Activated CD4-positive, CD25-positive, alpha-beta regulatory T cell treated with anti-CD3 and anti-CD28 coated beads, Interleukin-2, amount 50 U/mL, for 24 hours (primary cell): ENCODE measurements at places on chromosomes 5 and 9.
A peak's percentile ranks its signal among the peaks of the same experiment; 100 is the strongest.

- no peak for ATAC-seq
Measured at GRCh38 chr5:978693-979092, 29.9 kb upstream of the NKD2 start.

GRCh38 chr9:129554649-129555048 is 66.3 kb downstream of the C9orf50 start:
- no peak for ATAC-seq

DNA sequence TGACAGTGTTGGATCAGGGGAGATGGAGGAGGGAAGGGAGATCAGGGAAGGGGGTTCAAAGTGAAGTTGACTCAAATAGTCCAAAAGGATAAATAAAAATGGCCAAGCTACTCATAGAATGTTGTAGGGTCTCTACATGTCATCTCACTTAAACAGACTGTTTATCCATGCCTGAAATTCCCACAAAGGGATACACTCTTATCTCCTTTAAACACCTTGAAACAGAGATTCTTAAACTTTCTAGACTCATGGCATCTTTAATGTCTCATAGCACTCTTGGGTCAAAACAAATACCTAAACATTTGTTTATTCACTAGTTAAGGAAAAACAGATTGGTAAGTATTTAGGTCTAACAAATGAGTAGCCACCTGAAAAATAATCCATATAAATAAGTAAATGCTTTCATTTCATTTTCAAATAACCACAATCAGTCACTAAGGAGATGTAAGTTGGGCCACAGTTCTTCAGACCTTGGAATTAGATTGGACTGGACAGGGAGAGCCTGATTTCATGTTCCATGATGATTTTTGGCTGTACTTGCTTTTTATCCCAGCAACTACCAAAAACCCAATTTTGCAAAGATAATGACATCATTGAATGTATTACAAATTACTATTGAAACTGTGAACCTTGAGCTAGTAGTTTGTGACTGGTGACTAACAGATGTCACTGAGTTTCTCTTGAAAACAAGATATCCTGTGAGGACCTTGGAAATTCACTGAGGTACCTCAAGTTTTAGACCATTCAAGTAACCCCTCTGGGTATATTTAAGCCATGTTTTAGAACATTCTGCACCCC is 62.5 kb upstream of the ISOC1 start:
- ATAC-seq: no peak

DNA sequence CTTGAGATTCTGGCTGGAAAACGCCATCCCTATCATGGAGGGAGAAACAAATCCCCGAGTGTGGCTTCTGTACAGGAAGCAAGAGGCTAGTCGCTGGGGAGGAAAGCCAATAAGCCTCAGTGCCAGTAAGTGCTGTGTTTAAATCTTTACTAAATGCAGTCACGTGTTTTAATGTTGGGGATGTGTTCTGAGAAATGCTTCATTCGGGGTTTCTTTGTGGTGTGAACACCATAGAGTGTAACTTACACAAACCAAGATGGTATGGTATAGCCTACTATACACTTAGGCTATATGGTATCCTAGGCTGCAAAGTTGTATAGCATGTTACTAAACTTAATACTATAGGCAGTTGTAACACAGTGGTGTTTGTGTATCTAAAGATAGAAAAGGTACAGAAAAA is 94.7 kb downstream of the GCNT1 start:
- no peak for ATAC-seq

GRCh38 chr9:86672966-86673365 is 274.3 kb downstream of the GAS1 start:
- ATAC-seq: no peak

GRCh38 chr9:111994831-111995458 is 98.3 kb downstream of the UGCG start:
- peak; percentile 50 for ATAC-seq

GRCh38 chr5:13470263-13470662 is 474.2 kb downstream of the DNAH5 start:
- no peak for ATAC-seq

DNA sequence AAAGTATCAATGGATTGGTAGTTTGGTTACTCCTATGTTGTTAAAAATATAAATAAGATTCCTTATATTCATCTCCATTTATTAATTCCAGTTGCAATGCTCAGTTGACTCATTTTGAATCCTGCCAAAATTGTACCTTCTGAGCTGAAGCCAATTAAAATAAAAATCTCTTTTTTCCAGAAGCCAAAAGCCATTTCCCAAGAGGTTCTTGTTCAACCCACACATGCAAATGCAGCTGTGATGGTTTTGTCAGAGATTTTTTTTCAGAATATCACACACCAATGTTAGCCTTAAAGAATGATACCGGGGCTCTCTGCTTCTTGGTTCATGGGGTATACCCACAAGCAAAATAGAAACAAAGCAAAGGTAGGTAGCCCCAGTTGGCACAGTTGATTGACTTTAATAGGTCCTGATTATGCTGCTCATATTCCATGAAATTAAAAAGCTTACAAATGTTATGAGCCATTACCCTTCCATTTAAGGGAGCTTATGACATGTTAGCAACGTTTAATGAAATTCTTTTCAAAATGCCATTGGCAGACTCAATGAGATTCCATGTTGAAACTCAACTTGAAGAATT is 208.0 kb downstream of the SGCD start:
- no peak for ATAC-seq

DNA sequence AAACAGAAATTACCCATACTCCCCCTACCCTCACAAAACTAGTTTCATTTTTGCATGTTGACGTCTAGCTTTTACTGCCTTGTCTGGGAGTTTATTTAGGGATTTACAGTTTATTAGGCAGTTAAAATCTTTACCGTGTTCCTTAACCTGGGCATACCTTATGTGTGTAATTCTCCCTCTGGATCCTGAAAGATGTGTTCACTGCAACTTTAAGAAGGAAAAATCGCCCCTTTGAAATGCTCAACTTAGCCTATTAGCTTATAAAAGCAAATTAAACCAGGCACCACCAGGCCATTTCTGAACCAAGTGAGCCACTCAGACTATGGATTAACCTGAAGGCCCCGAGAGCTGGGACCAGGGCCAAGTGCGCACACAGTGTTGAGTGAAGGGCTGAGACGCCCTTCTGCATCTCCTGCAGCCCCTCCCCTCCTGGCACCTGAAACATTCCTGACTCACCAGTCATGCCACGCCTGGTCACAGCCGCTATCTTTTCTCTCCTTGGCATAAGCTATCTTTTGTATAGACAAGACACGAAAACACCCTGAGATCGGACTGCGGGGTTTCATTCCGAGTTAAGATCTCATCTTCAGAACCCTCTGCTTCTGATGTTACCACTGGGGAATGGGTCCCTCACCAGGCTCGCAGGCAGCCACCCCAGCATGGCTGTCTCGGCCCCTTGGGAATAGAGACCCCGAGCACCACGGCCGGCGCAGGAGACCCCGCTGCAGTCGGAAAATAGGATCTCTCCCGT is 111.9 kb downstream of the ROR2 start:
- ATAC-seq: no peak

- no peak for ATAC-seq
Measured at GRCh38 chr5:148166550-148167283, 1.6 kb upstream of the SPINK14 start.

GRCh38 chr9:89843591-89843990 is 238.8 kb downstream of the GADD45G start:
- no peak for ATAC-seq

GRCh38 chr5:151676314-151676712 is 10.4 kb downstream of the SPARC start:
- ATAC-seq: no peak

GRCh38 chr9:83656952-83657351 is 34.0 kb downstream of the IDNK start:
- ATAC-seq: no peak

GRCh38 chr9:78605041-78606000 is 308.4 kb downstream of the PSAT1 start:
- ATAC-seq: no peak

- no peak for ATAC-seq
Measured at GRCh38 chr5:133123297-133123696, 71.5 kb downstream of the HSPA4 start.

DNA sequence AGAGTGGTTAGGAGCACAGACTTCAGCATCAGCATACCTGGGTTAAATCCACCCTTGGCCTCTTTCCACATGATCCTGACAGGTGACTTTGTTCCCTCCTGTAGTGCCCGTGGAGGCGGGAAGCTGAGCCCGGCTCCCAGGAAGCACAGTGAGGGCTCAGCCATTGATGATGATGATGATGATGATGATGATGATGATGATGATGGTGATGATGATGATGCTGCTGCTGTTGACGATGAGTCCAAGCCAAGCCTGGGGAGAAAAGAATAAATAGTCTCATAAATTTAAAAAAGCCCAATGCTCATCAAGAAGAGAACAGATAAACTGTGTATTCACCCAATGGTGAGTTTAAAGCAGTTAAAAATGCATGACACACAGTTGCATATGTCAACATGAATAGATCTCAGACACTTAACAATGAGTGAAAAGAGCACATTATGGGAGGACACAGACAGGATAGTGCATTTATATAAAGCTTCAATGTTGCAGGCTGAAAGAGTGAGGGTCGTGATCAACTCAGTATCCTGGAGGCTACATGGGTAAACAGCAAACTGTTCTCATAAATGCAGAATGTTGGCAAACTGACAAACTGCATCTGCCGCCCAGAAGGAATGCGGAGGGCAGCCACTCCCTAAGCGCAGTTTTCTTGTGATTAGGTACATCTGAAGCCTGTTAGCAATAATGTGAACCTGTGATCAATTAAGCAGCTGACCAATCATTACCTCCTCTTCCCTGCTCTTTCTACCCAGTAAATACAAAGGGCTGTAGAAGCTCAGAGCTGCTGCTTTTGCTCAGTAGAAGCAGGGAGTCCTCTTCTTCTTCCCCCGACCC is 11.7 kb upstream of the CFAP157 start:
- no peak for ATAC-seq

DNA sequence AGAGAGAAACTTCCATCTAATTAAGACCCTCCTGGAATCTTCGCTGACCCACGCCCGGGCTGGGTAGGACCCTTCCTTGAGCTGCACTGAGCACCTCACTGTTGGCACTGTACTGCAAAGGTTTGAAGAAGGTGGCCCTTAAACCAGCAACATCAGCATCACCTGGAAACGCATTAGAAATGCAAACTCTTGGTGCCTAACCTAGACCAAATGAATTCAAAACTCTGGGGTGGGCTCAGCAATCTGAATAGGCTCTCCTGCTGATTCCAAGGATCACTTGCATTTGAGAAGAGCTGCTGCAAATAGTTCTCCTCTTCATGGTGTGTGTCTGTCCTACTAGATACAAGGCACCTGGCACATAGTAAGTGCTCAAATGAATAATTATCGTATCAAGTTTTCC is 2.7 kb upstream of the ZNF618 start:
- no peak for ATAC-seq

GRCh38 chr5:133913413-133914155 is 54.8 kb downstream of the C5orf15 start:
- no peak for ATAC-seq

GRCh38 chr9:93669116-93669957 is 93.0 kb downstream of the PHF2 start:
- no peak for ATAC-seq

DNA sequence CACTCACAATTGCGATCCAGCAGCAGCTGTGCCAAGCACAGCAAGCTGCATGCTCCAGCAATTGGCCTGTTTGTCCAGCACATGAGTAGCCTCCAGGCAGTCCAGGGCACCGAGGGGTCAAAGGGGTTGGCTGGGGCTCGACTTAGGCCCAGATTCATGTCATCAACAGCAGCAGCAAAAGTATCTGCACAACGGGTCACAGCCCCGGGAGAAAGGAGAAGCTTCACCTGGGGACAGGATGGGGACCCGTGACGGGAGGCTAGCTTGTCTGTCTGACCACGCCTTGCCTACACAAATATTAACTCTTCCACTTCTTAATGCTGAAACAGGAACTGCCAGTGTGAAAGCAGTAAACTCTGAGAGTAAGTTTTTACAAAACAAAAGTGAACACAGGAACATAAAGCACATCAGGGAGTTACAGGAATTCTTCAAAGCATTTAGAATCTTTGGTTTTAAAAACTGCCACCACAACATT is 191.2 kb downstream of the PIK3R1 start:
- ATAC-seq: peak; percentile 20

DNA sequence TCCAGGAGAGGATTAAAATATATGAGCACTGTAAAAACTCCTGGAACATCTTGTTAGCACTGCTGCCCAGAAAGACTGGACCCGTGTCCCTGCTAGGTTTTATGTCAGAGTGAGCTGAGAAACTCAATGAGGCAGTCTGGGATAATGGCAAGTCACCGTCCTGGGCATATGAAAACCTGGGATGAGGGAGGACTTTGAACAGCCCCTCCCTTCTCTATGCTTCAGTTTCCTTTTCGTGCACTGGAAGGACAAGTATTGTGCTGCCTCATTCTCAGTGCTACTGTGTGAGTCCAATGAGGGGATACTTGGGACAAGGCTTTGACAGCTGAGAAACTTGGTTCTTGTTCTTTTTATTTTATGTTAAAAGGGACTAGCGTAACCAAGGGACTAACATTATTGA is 143.0 kb upstream of the SHB start:
- ATAC-seq: no peak

- ATAC-seq: no peak
Measured at GRCh38 chr5:73895471-73895870, 269.5 kb downstream of the ARHGEF28 start.

- ATAC-seq: no peak
Measured at GRCh38 chr5:179240561-179240960, 104.7 kb downstream of the ADAMTS2 start.

DNA sequence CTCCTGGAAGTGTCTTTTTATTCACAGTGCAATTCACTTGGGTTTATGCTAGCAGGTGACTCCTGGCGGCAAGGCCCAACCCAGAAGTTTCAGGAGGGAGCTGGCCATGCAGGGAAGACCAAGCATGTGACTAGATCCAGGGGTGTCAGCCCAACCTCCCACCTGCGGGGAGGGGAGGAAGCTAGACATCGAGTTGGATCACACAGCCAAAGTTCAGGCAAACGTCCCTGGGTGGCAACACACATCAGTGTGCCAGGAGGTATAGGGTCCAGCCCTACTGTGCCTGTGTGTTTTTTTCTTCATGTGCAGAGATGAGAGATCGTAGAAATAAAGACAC is 25.3 kb downstream of the PNPLA7 start:
- ATAC-seq: no peak

GRCh38 chr9:115305543-115305942 is 187.6 kb upstream of the TNC start:
- ATAC-seq: no peak

DNA sequence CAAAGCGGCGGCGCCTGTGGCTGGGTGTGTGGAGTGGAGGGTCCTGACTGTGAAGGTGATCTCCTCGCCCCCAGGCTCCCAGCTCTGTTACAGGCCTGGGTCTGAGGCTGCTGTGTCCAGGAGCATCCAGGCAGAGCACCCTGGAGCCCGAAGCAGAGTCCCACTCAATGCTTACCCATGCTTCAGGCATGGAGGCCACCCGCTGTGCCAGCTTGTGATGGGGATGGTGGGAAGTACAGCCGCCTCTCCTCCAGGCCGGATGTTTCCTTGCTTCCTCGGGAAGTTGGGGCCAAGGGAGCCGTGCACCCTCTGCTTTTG is 255.9 kb upstream of the IRX1 start:
- no peak for ATAC-seq

DNA sequence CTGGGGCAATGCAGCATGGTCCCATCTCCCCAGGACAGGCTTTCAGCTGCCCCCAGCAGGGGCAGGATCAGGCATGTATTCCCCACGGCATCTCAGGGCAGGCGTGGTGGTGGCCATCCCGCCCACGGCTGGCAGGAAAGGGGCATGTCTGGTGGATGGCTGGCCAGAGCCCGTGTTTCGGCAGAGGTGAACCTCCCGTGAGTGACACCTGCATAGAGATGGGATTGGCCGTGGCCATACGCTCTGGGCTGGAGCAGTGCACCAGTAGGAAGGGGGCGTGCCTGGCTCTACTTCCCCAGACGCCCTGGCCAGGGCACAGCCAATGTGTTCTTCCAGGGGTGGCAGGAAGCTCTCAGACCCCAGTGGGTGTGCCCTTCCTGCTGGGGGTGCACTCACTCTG is 139.1 kb downstream of the ZNF354C start:
- no peak for ATAC-seq
